ENCODE measurements at places on chromosomes 5 and 9.

DNA sequence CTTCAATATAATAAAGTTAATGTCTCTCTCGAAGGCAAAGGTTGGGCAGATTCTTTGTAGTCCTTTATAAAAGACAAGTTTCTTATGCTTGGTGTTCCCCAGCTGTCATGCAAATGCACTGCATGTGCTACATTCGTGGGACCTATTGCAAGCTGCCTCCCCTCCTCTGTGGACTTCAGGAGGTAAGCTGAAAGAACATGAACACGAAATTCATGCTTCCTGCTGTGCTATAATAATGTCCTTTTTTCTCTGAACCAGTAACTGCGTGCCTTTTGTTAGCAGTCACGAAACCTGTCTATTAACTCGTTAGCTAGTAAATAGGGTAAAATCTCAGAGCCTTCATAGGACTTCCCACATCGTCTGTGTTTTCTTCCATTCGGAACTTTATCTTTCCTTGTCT, 363.5 kb downstream of the CDH9 start:
- H3K27me3 ChIP-seq: no peaks in the 10 kb centered on the region
- DNase-seq: no peak

GRCh38 chr5:119470851-119471451, 18.7 kb downstream of the HSD17B4 start:
- H3K27ac ChIP-seq: no peak overlapping the region
- peaks cover 11% of the 10 kb centered on the region for H3K4me1 ChIP-seq
- DNase-seq: peak; percentile 51
- H3K4me3 ChIP-seq: no peak overlapping the region

DNA sequence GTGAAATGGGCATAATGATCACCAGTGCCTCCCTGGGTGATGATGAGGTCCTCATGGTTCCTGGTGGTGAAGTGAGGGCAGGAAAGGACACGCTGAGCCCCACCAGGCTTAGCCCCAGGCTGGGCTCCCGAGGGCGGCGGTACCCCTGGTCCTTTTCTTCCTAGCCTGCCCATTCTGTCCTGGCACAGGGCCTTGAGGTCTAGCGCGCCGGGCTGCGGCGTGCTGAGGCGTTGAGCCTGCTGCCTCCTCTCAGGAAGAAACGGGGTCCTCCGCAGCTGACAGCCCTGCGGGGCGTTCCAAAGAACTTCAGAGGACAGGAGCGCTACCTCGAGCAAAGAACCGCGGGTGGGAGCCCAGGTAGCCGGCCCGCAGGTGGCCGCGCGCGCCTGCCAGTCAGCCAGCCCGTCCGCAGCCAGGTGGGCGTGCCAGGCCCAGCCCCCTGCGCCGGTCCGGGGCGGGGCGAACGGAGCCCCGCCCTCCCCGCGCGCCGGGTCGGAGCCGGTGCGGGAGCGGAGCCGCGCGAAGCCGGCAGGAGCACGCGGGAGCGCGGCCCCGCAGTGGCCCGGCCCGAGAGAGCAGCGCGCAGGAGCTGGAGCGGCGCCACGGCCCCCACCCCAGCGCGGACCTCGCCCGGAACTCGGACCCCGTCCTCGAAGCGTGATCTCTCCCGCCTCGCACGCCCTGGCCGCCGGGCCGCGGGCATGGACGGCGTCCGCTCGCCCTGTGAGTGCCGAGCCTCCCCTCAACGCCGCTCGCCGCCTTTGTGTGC, at the start of gene WNK2:
Gene WNK2 (plus strand): TSS at position 477 of the 769 bp plus-strand sequence. CDS start 791 bp downstream, outside the sequence.
- no peaks in the 10 kb centered on the region for H3K4me1 ChIP-seq
- H3K36me3 ChIP-seq: no peaks in the 10 kb centered on the region
- H3K4me3 ChIP-seq: peak within 1 kb of the TSS; percentile 47
- DNase-seq: peak; percentile 46
- H3K27ac ChIP-seq: no peak within 1 kb of the TSS

DNA sequence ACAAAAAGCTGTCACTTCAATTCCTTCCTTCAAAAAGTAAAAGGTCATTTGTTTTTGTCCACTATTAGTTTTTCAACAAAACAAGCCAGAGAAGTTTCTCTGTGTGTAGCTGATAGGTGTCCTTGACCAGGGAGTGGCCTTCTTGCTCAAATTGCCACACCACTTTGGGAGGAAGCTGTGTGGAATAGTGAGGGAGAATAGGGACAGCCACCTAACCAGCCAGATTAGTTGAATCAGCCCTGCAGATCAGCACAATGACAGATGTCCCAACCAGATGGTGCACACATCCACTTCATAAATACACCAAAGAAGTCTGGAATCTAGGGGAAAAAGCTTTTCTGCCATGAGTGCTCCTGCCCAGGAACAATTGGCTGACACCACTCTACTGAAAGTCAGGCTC, 37.2 kb downstream of the NREP start:
- H3K27ac ChIP-seq: no peak overlapping the region
- no peaks in the 10 kb centered on the region for H3K36me3 ChIP-seq
- H3K27me3 ChIP-seq: no peaks in the 10 kb centered on the region
- no peak overlapping the region for H3K4me3 ChIP-seq
- H3K4me1 ChIP-seq: no peaks in the 10 kb centered on the region
- DNase-seq: no peak
